Activated T-helper 1 cell treated with anti-CD3 and anti-CD28 coated beads, Interleukin-12 subunit alpha, Interleukin-12 subunit beta, Interleukin-2, Interleukin-4 antibody, amounts not matched to agents 30 ng/mL and 10 ng/mL and 1 ng/mL, durations not matched to agents 14 hours and 24 hours and 36 hours (primary cell): ENCODE measurements at places on chromosomes 6 and 20. TPM values are rescaled to one million over a fixed set of nuclear protein-coding genes. Genes with fewer than 3 reads are reported as not detected.

TNFRSF6B gene
- not detected in 2 replicates for total RNA-seq

C20orf173 gene
- total RNA-seq, result not detected in 2 replicates

ITPR3 gene
- 42.7 and 42.9 TPM in 2 replicates for total RNA-seq

SPINT4 gene
- not detected in 2 replicates for total RNA-seq

EXOC2 gene
- total RNA-seq, result 44.5 and 47.1 TPM in 2 replicates

DUSP22 gene
- total RNA-seq, result 22.0 and 22.1 TPM in 2 replicates

HRH3 gene
- not detected in 2 replicates for total RNA-seq

CD24 gene
- total RNA-seq, result 0.56 and 0.65 TPM in 2 replicates

GRCh38 chr20:44656448-44656847, 4.9 kb upstream of the ADA start:
- DNase-seq, result no peak

GRCh38 chr6:37657112-37657886, 40.4 kb downstream of the MDGA1 start:
- DNase-seq, result no peak

- DNase-seq, result no peak
Measured at GRCh38 chr6:75986935-75987334, 85.5 kb downstream of the IMPG1 start.

- DNase-seq, result no peak
Measured at GRCh38 chr6:57324538-57324937, 7.1 kb downstream of the PRIM2 start.

DNA sequence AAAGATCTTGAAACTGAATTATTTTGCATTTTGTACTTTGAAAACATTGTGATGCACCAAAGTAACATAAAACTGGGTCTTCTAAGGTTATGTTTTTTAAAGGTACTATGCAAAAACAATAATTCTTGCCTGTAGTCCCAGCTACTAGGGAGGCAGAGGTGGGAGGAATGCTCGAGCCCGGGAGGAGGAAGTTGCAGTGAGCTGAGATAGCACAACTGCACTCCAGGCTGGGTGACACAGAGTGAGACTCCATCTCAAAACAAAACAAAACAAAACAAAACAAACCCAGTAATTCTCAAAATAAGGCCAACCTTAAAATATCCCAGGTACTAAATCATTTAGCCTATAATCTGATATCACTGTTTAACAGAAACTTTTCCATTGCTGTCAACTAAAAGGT, 269.6 kb downstream of the KHDC1L start:
- DNase-seq, result no peak

- peak; percentile 52 for DNase-seq
Measured at GRCh38 chr6:11653028-11653583, 115.6 kb downstream of the TMEM170B start.

DNA sequence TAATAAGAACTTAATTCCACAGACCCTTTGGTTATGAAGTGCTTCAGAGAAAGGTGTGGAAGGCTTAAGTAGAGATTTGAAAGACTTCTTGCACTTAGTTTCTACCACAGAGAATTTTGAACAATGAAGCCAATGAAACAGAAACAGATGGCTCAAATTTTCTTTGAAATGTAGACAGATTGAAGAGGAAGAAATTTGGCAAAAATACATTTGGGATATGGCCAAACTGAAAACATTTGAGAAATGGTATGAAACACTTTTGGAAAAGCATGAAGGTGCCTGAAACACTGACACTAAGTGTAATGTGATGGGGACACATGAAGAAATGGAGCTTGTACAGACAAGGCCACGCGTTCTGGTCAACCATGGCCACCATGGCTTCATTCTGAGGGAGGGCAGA, 272.4 kb upstream of the EXOC2 start:
- no peak for DNase-seq

DNA sequence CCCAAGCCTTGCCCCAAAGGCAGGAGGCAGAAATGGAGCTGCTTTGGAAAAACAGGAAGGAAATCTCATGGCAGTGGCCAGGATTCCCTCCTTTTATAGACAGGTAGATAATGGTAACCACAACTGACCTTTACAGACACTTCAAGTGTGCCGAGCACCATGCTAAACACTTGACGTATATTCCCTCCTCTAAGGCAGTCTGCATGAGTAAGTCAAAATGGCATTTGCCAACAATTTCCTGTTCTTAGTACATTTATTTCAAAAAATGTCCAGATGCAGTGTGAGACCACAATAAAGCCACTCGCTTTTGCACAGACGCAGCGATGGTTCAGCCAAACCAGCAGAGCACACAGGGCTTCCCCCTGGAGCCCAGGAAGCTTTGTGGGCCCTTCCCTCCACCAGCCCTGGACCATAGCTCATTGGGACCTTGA, 16.5 kb upstream of the GPR6 start:
- no peak for DNase-seq

DNA sequence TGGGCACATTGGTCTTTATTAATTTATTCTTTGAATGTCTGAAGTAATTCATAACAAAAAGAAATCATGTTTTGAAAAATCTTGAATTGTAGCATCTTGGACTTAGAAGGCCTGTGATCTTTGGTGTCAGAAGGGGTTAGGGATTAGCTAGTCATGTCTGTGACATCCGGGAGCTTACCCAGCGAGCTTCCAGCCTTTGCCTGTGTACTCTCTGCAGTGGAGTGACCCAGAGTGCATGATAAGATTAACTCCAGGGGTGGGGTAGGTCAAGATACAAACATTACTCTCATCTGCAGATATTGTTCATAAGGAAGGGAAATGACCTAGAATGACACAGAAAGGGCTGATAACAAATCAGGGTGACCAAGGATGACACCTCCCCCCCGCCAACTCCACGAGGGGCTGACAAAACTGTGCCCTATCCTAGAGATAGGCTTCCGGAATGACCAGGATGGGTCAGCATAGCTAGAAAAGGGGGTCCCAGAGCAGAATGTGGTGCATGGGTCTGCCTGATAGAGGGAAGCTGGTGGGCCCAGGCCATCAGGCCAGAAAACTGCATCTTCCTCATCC, 56.6 kb upstream of the BLCAP start:
- DNase-seq, result no peak

DNA sequence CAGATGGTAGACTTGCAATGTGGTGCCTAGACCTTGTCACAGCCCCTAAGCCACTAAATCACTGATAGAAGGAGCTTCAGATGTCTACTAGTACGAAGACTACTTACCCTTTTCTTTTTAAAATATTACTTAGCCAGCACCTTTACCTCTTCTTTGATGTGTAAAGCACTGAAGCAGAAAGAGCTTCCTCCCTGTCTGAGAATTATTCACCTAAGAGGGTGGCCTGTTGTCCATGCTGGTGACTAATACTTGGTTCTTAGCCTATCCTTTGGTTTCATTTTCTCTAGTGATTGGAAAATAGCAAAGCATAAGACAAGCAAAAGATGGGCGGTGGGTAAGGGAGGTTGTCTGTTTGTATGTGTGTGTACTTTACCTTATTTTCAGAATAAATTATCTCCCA, 794.6 kb downstream of the TFAP2A start:
- DNase-seq, result no peak

GRCh38 chr6:166540631-166541331, 45.7 kb downstream of the RAMACL start:
- peak; percentile 39 for DNase-seq

- DNase-seq, result no peak
Measured at GRCh38 chr6:164066766-164067165, 652.2 kb downstream of the QKI start.

- no peak for DNase-seq
Measured at GRCh38 chr6:5094327-5094726, 9.2 kb downstream of the PPP1R3G start.

DNA sequence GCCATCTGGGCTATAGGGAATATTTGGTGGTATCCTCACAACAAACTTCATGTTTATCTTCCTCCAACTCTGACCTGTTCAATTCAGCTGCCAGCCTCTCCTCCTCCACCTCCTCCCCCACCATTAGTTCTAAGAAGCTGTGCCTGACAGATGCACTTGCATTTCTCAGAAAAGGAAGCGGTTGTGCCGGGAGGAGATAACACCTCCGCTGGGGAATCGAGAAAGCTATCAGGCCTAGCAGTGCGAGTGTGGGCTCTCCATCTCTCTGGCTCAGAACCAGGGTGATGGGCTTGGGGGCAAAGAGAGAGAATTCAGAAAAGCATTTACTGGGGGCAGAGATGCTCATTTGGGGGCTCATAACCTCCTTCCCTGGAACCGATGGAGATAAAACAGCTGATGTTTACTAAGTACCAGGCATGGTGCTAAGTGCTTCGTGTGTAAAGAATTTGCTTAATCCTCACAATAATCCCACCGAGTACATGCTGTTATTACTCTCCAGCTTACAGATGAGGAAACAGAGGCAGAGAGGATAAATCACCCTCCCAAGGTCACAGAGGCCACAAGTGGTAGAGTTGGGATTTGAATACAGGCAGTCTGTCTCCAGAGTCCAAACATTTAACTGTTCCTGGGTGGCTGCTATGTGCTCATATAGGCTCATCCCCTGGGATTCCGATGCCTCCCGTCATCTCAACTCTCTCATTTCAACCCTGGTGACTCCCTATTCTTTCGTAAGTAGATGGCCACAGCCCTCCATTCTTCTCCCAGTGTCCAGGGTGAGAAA, 38.3 kb downstream of the COX4I2 start:
- peak; percentile 71 for DNase-seq

- no peak for DNase-seq
Measured at GRCh38 chr6:105592329-105592728, 189.4 kb upstream of the PREP start.

DNA sequence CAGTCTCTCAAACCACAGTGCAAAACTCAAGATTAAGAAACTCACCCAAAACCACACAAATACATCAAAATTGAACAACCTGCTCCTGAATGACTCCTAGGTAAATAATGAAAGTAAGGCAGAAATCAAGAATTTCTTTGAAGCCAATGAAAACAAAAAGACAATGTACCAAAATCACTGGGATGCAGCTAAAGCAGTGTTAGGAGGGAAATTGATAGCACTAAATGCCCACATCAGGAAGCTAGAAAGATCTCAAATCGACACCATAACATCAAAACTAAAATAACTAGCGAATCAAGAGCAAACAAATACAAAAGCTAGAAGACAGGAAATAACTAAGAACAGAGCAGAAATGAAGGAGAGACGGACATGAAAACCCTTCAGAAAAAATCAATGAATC, 70.5 kb downstream of the TBC1D32 start:
- no peak for DNase-seq

GRCh38 chr20:48844996-48845395, 17.2 kb upstream of the PREX1 start:
- no peak for DNase-seq

- DNase-seq, result no peak
Measured at GRCh38 chr6:215335-216034, 76.8 kb upstream of the DUSP22 start.

GRCh38 chr20:40683221-40683893, 5.7 kb downstream of the MAFB start:
- no peak for DNase-seq

GRCh38 chr20:46359233-46359751, 47.1 kb downstream of the ELMO2 start:
- DNase-seq, result no peak

DNA sequence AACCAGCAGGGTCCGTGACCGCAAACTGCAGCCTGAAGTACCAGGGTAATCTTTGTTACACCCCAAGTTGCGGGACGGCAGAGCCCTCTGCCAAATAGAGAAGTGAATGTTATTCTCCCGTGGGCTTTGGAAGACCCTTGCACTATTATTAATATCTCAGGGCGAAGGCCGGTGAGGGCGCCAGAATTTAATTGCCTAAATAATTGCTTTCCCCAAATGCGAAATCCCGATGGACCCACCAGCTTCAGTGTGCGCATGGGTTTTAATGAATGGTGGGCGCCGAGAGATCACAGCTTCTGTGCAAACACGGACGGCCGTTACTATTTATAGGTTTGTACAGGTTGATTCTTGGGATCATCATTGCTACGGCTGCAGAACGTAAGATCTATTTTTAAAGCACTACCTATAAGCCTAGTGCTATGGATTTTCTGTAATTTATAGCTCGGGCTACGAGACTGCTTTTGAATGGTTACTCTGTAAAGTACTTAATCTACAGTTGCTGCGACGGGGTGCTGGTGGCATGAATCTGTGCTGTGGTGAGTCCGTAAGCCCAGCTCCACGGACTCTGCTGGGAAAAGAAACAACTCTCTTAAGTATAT, 15.2 kb upstream of the PHACTR3 start:
- DNase-seq, result no peak

GRCh38 chr20:37566590-37567330, 39.1 kb upstream of the BLCAP start:
- DNase-seq, result no peak

- no peak for DNase-seq
Measured at GRCh38 chr6:48186746-48187145, 75.7 kb upstream of the PTCHD4 start.

GRCh38 chr6:69427882-69428281, 368.9 kb downstream of the LMBRD1 start:
- DNase-seq, result no peak

- no peak for DNase-seq
Measured at GRCh38 chr6:144673807-144674206, 388.7 kb downstream of the UTRN start.

DNA sequence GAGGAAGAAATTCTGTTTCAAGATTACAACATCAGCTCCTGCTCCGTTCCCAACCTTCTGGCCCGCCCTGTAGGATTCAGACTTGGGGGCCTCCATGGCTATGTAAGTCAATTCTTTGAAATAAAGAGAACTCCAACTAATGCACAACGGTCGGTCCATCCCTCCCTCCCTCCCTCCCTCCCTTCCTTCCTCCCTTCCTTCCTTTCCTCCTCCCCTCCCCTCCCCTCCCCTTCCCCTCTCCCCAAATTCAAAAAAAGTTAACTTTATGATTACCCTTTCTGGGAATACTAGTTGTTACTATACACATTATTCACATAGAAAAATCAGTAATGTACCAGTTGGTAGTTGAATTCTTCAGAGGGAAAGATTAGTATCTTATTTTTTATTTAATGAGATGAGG, 179.7 kb upstream of the AGPAT4 start:
- no peak for DNase-seq
